ENCODE measurements at places on chromosomes 11 and 22.

DNA sequence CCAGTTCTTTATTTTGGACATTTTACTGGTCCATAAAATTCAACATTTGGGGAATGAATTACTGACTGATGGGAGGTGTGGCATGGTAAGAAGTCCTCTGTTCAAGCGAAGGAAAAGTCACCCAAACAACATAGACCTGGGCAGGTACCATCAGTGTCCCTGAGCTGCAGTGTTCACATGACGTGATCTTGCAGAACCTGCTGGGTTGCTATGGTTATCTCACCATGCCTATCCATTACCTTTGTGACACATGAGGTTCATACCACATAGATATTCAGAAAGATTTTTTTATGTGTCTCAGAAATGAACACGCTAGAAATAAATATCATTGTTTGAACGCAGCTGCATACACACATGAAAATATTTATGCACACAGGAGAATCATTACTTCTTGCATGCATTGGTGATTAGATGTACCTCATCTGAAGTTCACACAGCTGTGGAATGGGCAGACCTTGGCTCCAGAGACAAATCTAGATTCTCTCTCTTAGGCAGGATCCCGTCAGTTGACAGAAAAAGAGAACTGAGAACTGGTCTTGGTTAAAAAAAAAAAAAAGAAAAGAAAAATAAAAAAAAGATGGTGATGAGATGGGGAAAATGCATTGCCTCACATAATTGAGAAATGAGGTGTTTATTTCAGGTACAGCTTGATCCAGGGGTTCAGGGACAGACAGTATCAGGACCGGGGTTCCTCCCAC, 21.4 kb upstream of the RCN1 start:
- DNase-seq, result no peak

- no peak for DNase-seq
Observed at GRCh38 chr11:12249590-12250260, 127.6 kb upstream of the PARVA start.

DNA sequence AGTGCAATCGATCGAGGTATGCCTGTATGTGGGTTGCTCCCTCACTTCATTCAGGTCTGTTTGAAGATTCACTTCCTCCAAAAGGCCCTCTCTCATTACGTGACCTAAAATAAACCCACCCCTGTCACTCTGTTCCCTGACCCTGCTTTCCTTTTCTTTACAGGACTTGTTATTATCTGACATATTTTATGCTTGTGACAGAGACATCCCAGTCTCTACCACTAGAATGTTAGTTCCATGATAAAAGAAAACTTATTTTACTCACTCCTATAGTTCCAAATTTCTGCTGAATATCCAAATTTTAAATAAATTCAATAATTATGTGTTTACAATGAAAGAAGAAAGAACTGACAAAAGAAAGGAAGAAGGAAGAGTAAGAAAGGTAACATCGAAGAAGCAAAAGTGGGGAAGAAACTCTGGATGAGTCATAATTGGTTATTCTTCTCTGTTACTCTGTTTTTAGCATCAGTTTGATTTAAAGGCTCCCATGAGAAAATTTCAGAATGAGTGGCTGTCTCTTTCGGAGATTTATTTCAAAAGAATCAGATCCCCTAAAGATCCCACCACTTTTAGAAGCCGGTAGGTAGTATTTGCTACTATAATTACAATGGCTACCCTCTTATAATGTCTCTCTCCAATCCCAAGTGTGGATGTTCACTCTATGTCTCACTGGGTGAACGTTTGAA, 33.5 kb downstream of the ENTHD1 start:
- DNase-seq, result no peak

DNA sequence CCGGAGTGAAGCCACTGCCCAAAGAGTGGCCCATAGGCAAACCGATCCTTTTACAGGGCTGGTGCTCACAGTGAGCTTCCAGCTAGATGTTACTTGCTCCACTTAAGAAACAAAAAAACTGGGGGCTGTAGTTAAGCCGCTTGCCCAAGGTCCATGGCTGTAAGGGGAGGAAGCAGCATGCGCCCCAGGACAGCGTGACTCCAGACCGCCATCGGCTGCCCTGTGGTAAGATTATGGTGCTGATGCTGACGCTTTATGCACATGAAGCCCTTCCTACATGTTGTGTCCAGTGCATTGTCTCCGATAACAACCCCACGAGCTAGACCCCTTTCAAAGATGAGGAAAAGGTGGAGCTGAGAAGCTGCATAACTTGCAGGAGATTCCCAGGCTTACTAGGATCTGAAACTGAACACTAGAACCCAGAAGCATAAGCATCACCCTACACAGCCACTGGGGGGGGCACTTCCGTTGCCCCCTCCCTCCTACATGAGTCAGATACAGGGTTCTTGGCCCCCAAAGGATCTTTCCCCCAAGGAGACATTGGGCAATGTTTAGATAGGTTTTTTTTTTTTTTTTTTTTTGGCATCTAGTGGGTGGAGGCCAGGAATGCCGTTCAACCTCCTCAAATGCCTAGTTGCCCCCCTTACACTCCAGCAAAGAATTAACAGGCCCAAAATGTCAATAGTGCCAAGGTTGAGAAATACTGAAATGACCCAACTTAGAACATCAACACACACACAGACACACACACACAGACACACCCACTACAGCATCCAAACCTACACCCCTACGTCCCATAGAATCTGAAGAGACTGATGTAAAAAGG, 53.9 kb downstream of the MN1 start:
- peak; percentile 42 for DNase-seq

- peak; percentile 21 for DNase-seq
Observed at GRCh38 chr11:30016588-30017363, at the start of gene KCNA4. KCNA4 (minus strand) TSS chr11:30017030; CDS start chr11:30012678, 4,352 bp downstream.

- peak; percentile 99 for DNase-seq
Observed at GRCh38 chr22:27223317-27224177, 566.2 kb downstream of the MIAT start.

DNA sequence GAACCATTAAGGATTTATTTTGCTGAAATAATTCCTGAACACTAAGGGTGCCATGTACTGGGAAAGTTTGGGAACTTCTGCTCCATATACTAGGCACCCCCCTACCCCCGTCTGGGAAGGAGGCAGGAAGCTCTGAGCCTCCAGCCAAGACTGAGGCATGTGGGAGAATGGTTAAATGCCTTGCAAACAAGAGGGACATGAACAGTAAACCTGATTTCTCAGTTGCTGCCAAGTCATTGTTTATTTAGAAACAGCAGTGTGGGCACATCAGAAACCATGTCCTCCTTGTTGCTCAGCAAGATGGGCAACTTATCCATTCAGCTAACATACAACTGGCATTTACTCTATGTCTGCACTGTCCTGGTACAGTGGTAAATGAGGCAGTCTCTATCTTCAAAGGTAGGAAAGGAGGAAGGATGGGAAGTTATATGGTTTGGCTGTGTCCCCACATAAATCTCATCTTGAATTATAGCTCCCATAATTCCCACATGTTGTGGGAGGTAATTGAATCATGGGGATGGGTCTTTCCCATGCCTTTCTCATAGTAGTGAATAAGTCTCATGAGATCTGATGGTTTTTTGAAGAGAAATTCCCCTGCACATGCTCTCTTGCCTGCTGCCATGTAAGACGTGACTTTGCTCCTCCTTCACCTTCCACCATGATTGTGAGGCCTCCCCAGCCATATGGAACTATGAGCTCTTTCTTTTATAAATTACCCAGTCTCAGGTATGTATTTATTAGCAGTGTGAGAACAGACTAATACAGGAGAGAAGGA, 459.1 kb downstream of the MIAT start:
- no peak for DNase-seq

- DNase-seq, result no peak
Observed at GRCh38 chr11:18245396-18245795, 3.1 kb downstream of the SAA2 start.

All from fibroblast of skin of right biceps (primary cell).